ENCODE measurements at places on chromosomes 4 and X.

DNA sequence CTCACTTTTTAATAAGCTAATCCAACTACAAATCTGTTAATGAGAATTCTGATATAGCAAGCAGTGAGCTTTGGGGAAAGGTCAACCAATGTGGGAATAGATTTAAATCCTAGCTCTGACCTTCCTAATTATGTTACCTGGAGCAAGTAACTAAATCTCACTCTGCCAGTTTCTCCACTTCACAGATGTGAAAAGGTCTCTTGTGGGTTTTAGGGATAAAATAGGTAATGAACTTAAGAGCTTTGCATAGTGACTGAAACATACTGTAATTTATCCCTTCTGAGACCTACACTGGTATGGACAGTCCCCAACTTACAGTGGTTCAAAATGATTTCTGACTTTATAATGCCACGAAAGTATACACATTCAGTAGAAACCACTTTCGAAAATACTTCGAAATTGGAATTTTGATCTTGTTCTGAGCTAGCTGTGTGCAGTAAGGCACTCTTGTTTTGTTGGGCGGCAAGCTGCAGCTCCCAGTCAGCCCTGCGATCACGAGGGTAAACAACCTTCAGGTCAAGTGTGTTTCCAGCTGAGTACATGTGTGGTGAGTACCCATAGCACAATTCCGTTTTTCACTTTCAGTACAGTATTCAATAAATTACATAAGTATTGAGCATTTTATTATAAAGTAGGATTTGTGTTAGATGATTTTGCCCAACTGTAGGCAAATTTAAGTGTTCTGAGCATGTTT lies 93.7 kb downstream of the ADGRL3 start:
- no peak for DNase-seq

DNA sequence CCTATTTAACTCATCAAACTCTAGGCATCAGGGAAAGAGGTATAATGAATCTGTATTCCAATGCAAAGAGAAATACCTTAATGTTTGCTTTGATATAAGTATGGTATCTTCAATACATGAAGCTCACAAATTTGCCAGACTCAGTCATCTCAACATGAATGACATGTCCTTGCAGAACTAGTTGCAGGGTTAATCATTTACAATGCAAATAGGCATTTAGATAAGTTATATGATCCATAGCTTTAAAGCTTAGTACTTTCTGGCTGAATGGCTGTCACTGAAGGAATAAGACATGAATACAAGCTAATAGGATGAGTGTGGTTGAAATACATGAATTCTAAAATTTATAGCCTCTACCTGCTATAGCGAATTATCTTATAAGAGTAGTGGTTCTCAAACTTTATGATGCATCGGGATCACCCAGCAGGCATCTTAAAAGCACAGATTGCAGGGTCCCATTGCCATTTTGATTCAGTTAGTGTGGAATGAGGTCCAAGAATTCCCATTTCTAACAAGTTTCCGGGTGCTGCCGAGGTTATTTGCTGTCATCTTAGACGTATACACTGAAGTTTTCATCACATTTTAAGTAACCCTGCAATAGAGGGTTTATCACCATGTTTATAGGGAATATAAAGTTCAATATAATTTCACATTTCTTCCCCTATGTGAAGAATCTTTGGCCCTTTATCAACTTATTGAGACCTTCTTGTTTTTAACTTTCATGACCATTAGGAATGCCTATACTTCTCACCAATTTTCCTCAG lies 439.2 kb downstream of the ARHGAP24 start:
- DNase-seq, result no peak

DNA sequence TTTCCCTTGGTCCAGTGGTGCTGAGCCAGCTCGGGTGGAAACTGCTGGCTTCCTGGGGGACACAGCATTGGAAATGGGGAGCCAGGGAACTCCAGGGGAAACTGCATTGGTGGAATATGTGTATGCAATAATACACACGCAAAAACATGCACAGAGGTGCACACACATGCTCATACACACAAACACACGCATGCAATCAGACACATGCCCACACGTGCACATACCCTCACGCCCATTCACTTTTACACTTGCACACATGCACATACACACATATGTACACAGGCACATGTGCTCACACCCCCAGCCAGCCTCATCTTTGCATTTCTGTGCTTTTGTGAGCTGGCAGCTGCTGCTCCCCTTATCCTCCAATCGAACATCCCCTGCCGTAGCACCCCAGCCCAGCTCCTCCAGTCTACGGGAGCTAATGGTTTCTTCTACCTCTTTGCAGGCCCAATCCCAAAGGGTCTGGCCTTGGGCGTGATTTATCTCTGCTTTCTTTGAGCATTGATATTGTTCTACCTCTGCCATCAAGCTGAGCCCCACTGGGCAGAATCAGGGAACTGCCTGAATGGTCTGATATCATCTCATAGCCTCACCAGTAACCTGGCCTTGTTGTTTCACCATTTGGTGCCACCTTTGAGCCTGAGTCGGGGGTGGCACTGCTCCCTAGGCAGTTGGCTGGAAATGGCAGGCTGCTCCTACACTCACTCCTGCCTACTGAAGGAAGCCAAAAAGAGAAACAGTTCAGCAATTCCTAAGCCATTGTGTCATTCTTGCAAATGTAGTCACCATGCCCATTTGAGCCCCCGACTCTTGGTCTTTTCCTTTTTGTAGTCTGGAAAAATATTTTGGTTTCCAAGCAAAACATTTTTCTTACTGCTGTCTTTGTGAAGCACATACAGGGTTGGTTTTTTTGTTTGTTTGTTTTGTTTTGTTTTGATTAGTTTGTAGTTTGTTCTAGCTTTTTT lies 104.4 kb upstream of the MAMLD1 start:
- DNase-seq, result no peak

DNA sequence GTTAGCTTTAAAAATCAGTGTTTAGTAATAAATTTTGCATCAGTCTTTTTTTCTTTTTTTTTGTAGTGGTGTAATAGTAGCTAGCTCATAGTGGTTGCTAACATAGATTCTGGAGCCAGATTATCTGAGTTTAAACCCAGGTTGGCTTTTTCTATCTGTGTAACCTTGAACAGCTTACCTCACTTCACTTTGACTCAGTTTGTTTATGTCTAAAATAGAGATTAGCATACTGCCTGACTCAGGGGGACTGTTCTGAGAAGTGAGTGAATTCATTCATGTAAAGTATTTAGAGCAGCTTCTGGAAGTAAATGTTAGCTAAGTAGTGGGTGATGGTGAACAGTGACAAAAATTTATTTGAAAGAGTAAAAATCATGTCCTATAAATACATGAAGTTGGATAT lies 32.9 kb downstream of the CPEB2 start:
- DNase-seq, result no peak

- no peak for DNase-seq
Measured at GRCh38 chrX:138709886-138710791, 1.4 kb downstream of the FGF13 start.

- no peak for DNase-seq
Measured at GRCh38 chrX:17161991-17162390, 213.0 kb upstream of the NHS start.

All from stimulated activated CD4-positive, alpha-beta T cell treated with anti-CD3 and anti-CD28 coated beads, Interleukin-4, amount 100 ng/mL, for 4 hours (primary cell).